Activated CD4-positive, alpha-beta memory T cell treated with anti-CD3 and anti-CD28 coated beads for 36 hours (primary cell): ENCODE measurements at places on chromosomes 1 and 21. TPM values are rescaled to one million over a fixed set of nuclear protein-coding genes. Genes with fewer than 3 reads are reported as not detected.

RNF186 gene
- not detected for total RNA-seq

- H3K27me3 ChIP-seq: no peaks in the 10 kb centered on the region
- no peak overlapping the region for H3K27ac ChIP-seq
- H3K4me3 ChIP-seq: no peak overlapping the region
- H3K4me1 ChIP-seq: peaks cover 40% of the 10 kb centered on the region
- peaks cover 10% of the 10 kb centered on the region for H3K36me3 ChIP-seq
- no peak for DNase-seq
Observed at GRCh38 chr1:18922319-18922726, 20.0 kb upstream of the ALDH4A1 start.

GRCh38 chr1:91805311-91805801, 80.6 kb downstream of the TGFBR3 start:
- H3K36me3 ChIP-seq: peaks cover 2% of the 10 kb centered on the region
- H3K27me3 ChIP-seq: peaks cover 3% of the 10 kb centered on the region
- peaks cover 46% of the 10 kb centered on the region for H3K4me1 ChIP-seq
- DNase-seq: peak; percentile 21
- H3K27ac ChIP-seq: no peak overlapping the region

- no peaks in the 10 kb centered on the region for H3K4me1 ChIP-seq
- H3K4me3 ChIP-seq: no peak overlapping the region
- no peak overlapping the region for H3K27ac ChIP-seq
- H3K27me3 ChIP-seq: no peaks in the 10 kb centered on the region
- no peaks in the 10 kb centered on the region for H3K36me3 ChIP-seq
- DNase-seq: no peak
Observed at GRCh38 chr1:223087291-223088255, 55.5 kb downstream of the TLR5 start.

TMPRSS2 gene
- total RNA-seq: not detected

- no peak overlapping the region for H3K27ac ChIP-seq
- H3K36me3 ChIP-seq: no peaks in the 10 kb centered on the region
- DNase-seq: no peak
- H3K4me3 ChIP-seq: no peak overlapping the region
Observed at GRCh38 chr1:109658533-109659042, 2.7 kb downstream of the GSTM4 start.

- H3K36me3 ChIP-seq: no peaks in the 10 kb centered on the region
- peak; percentile 89 for DNase-seq
- peaks cover 89% of the 10 kb centered on the region for H3K4me1 ChIP-seq
- H3K27me3 ChIP-seq: no peaks in the 10 kb centered on the region
- H3K27ac ChIP-seq: peak overlapping the region; percentile 90
Observed at GRCh38 chr1:41666981-41667631, 182.6 kb upstream of the EDN2 start.

CLIC6 gene
- total RNA-seq: 0.10 TPM

DTL gene
- 88.2 TPM for total RNA-seq

OR6K3 gene
- total RNA-seq: not detected

DNA sequence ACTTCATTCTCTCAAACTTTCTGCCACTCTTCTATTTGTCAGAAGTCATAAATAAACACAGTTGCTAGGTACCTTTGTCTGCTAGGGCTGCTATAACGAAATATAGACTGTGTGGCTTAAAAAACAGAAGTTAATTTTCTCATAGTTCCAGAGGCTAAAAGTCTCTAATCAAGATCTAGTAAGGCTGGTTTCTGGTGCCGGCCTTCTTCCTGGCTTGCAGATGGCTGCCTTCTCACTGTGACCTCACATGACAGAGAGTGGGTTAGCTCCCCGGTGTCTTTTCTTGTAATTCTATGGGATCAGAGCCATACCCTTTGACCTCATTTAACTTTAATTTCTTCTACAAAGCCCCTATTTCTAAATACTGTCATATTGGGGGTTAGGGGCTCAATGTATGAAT, 5.9 kb downstream of the PDC start:
- H3K27me3 ChIP-seq: no peaks in the 10 kb centered on the region
- no peak for DNase-seq
- no peak overlapping the region for H3K27ac ChIP-seq
- no peak overlapping the region for H3K4me3 ChIP-seq
- no peaks in the 10 kb centered on the region for H3K4me1 ChIP-seq

APCS gene
- not detected for total RNA-seq

CR1 gene
- not detected for total RNA-seq

RCC2 gene
- total RNA-seq: 90.6 TPM

- H3K36me3 ChIP-seq: peaks cover 2% of the 10 kb centered on the region
- H3K27me3 ChIP-seq: no peaks in the 10 kb centered on the region
- H3K4me1 ChIP-seq: peaks cover 18% of the 10 kb centered on the region
- no peak overlapping the region for H3K4me3 ChIP-seq
- DNase-seq: no peak
Observed at GRCh38 chr1:89855413-89856123, 34.7 kb downstream of the LRRC8D start.

KRTAP13-2 gene
- total RNA-seq: not detected

DNA sequence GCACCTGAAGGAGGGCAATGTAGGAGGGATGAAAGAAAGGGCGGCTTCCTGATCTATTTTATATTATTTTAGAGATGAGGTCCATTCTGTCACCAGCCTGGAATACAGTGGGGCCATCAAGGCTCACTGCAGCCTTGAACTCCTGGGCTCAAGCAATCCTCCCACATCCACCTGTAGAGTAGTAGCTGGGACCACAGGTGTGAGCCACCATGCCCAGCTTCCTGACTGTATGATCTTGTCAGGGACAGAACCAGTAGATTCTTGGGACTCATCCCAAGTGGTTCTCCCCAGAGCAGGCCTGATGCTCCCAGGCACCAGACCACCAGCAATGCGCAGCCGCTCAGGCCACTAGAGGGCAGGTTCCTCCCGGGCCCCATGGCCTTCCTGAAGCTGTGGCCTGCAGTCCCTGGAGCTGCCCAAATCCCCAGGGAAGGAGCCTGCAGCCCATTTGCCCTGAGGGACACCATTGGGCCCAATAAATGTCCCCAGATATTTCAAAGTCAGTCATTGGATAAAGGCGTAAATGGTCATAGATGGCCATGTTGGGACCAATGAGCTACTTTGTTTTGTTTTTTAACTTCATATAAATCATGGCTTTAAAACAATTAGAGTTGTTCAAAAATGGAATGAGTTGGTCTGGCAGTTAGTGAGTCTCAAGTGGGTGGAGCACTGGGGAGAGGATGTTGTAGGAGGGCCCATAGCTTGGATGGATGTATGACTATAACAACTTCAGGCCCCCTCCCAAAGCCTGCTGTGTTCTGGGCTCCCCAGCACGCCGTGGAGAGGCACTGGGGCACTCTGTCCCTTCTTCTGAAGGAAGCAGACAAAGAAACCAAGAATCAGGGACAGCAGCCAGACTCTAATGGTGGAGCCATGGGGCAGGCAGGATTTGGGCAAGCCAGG, 44.7 kb upstream of the GOLT1A start:
- no peaks in the 10 kb centered on the region for H3K27me3 ChIP-seq
- no peaks in the 10 kb centered on the region for H3K36me3 ChIP-seq
- peak; percentile 59 for DNase-seq
- no peak overlapping the region for H3K27ac ChIP-seq
- no peak overlapping the region for H3K4me3 ChIP-seq

OLFML3 gene
- total RNA-seq: 0.21 TPM

- no peaks in the 10 kb centered on the region for H3K4me1 ChIP-seq
- no peaks in the 10 kb centered on the region for H3K27me3 ChIP-seq
- H3K4me3 ChIP-seq: no peak overlapping the region
- H3K36me3 ChIP-seq: no peaks in the 10 kb centered on the region
- DNase-seq: no peak
Observed at GRCh38 chr1:61842863-61843514, 100.7 kb downstream of the PATJ start.

DNA sequence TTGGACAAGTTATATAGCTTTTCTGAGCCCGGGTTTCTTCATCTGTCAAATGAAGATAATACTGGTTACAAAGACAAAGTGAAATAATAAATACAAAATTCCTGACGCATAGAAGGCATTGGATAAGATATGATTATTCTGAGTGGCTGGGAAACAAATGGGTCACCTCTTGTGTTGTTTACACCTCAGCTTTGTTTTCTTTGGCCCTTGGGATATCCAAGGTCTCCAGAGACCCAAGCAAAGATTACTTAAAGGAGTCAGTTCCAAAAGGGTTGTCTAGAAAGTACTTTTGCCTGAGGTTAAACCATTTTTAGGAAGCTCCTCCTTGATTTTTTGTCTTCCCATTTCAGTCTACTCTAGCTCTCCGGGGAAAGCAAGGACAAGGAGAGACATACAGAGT, 9.7 kb downstream of the KHDRBS1 start:
- H3K4me1 ChIP-seq: peaks cover 43% of the 10 kb centered on the region
- no peaks in the 10 kb centered on the region for H3K27me3 ChIP-seq
- peaks cover 11% of the 10 kb centered on the region for H3K36me3 ChIP-seq
- H3K4me3 ChIP-seq: no peak overlapping the region
- no peak for DNase-seq

DNA sequence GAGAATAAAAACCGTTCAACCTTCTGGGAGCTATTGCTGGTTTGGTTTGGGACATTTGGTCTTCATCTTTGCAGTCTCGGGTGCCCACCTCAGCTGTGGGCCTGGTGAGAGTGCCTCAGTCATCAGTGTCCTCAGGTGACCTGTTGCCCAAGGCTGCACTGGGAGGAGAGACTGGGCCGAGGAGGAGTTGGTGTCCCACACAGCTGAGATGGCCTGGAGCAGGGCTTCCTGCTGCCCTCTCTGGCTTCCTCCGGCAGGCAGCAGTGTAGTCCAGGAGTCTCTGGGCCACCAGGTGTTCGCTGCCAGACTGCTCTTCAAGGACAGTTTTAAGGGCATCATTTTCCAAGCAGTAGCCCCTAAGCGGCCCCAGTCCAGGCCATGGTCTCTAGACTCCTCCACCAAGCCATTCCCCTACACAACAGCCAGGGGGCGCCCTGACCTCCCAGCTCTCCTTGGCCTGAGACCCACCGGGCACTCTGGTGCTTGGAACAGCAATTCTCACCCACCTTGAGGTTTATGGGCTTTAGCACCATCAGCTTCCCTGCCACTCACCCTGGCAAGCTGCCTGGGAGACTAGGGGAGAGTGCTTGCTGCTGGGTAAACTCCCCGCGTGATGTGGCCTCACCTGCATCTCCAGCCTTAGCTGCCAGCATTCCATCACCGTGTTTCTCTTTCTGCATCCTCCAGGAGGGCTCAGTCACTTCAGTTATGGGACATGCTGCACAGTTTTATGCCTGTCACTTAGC, 9.1 kb upstream of the SYTL1 start:
- DNase-seq: peak; percentile 69
- no peak overlapping the region for H3K4me3 ChIP-seq
- H3K27me3 ChIP-seq: no peaks in the 10 kb centered on the region
- H3K4me1 ChIP-seq: peaks cover 24% of the 10 kb centered on the region
- no peak overlapping the region for H3K27ac ChIP-seq
- peaks cover 31% of the 10 kb centered on the region for H3K36me3 ChIP-seq

CDKN2C gene
- total RNA-seq: 16.8 TPM

DNA sequence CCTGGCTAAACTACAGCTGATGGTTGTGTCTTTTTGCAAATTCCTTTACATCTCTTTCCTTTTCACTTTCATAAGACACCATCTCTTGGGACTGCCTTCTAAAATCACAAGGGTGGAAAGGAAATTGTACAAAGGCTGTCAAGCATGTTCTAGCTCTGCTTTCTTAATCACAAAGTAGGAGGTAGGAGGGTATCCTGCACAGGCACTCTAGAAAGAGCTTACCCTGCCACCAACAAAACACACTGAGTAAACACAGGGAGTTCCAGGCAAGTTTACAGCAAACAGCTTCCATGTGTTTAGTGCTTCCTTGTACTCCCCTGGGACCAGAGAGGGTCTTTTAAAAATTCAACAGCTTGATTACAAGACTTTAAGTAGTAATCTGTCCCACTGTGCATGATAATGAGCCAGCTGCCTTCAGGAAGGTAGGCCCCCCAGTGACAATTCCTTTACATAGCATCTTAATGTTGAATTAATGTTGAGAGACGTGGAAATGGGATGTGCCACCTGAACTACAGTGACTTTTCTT, 2.4 kb downstream of the PLPP3 start:
- peaks cover 4% of the 10 kb centered on the region for H3K4me1 ChIP-seq
- DNase-seq: no peak
- no peak overlapping the region for H3K27ac ChIP-seq
- H3K36me3 ChIP-seq: no peaks in the 10 kb centered on the region
- H3K27me3 ChIP-seq: peaks cover 37% of the 10 kb centered on the region
- no peak overlapping the region for H3K4me3 ChIP-seq

DNA sequence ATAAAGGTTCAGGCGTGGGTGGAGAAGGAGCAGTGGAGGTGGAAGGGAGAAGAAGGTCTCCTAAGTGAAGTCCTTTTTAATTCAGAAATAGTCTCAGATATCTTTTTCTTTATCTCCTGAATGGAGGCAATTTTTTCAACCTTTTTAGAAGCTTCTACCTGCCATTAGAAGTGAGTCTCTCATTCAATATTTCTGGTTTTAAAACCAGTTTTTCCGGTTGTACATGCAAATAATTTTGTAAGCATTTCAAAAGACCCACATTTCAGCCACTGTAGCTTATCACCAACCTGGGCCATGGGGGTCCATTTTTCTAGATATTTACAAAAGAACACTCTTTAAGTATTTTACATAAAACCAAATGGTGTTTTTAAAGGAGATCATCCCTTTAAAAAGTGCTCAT, 1280.2 kb downstream of the NCAM2 start:
- H3K4me3 ChIP-seq: no peak overlapping the region
- H3K27ac ChIP-seq: no peak overlapping the region
- H3K4me1 ChIP-seq: no peaks in the 10 kb centered on the region

GRCh38 chr1:69711190-69711930, 143.6 kb downstream of the LRRC7 start:
- H3K27ac ChIP-seq: no peak overlapping the region
- no peaks in the 10 kb centered on the region for H3K27me3 ChIP-seq
- no peak overlapping the region for H3K4me3 ChIP-seq
- no peaks in the 10 kb centered on the region for H3K36me3 ChIP-seq
- no peaks in the 10 kb centered on the region for H3K4me1 ChIP-seq

DNA sequence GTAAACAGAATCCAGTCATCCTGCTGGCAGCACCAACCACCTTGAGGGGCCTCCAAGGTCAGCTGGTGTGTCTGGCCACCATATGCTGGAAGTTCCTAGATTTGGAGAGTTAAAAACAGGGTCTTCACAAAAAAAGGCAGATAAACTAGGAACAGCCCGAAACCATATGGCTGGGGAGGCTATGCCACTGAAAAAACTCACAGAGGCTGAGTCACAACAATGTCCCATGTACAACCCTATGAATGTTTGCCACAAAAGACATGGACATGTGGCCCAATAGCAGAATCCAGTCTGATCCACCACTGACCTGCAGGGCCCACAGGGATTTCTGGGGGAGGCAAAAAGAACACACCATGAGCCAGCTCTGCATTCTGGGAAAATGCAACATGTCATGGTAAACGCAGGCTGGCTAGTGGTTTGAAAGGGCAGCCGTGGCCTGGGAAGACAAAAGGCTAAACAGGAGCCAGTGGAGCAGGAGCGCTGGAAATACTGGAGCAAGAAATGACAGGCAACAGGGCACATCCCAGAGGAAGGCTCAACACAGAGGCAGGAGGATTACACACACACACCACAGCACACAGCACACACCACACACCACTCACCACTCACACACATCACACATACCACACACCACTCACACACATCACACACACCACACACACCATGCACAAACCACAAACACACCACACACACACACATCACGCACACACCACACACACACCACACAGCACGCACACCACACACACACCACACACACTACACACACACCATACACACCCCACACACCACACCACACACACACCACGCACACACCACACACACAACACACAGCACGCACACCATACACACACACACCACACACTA, 55.4 kb downstream of the HSF2BP start:
- peaks cover 5% of the 10 kb centered on the region for H3K4me1 ChIP-seq
- peaks cover 3% of the 10 kb centered on the region for H3K27me3 ChIP-seq
- H3K36me3 ChIP-seq: no peaks in the 10 kb centered on the region
- no peak overlapping the region for H3K27ac ChIP-seq
- H3K4me3 ChIP-seq: no peak overlapping the region
- no peak for DNase-seq

CBR3 gene
- total RNA-seq: 25.8 TPM
